Femur (tissue), 1 donor: ENCODE measurements at places on chromosomes 3 and 15.

- no peak for DNase-seq
Measured at GRCh38 chr15:25397100-25397499, 41.7 kb downstream of the UBE3A start.

GRCh38 chr3:128316481-128316891 is 150.2 kb downstream of the DNAJB8 start:
- DNase-seq = peak; percentile 34

- no peak for DNase-seq
Measured at GRCh38 chr3:42923606-42924005, 17.7 kb downstream of the ZNF662 start.

DNA sequence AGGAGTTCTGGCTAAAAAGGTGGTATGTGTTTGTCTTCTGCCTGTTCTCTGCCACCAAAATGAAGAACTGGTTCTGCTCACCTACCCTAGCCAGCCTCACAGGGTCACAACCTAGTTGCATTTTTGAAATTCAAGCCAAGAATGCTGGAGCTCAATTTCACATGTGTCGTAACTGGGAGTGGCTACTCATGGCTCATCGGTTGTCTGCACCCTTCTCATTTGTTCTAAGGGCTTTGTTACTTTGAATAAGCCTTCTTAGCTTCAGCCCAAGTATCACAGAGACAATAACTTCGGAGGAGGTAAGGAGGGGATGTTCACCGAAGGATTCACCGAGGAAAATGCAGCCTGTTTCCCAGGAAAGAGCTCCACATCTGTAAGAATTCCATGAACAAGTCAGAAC is 134.3 kb upstream of the RARB start:
- DNase-seq = no peak

- no peak for DNase-seq
Measured at GRCh38 chr3:24227635-24228034, 267.0 kb downstream of the THRB start.

- no peak for DNase-seq
Measured at GRCh38 chr3:185070491-185071286, 82.2 kb downstream of the C3orf70 start.

DNA sequence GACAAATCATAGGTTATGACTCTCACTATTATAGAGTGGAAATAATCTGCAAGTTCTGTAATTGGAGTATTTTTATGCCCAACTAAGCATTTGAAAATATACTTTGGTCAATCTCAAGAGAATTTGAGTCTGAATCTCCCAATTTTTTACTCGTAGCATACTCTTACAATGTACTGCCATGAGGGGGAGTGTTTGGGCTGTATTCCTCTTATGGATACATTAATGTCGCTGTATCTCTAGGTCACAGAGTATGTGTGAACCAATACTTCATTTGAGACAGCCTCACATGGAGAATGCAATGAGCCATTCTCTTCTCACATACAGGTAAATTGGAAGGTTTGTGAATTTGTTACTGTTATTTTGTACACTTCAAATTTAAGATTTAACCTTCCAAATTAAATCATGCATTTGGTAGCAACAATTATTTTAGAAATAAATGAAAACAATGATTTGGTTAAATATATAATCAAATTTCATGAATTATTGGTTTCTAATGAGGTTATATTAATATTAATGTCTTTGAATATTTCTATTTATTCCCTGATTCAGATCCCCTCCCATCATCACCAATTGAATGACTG is 5.5 kb upstream of the CD200 start:
- no peak for DNase-seq

DNA sequence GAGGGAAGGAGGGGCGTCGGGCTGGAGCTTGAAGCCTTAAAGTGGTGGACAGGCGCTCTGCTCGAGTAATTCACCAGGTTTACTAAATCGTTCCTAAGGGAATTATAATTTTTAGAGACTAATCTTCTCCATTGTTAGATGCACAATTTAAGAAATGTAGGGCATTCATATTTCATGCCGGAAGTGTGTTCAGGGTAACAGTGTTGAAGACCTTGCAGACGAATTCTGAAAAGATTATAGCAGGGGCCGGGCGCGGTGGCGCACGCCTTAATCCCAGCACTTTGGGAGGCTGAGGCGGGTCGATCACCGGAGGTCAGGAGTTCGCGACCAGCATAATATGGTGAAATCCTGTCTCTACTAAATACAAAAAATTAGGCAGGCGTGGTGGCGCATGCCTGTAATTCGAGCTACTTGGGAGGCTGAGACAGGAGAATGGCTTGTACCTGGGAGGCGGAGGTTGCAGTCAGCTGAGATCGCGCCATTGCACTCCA is 365 bp upstream of the GTF2A2 start:
- DNase-seq = peak; percentile 33

- DNase-seq = no peak
Measured at GRCh38 chr15:67382723-67383122, 128.1 kb downstream of the IQCH start.

DNA sequence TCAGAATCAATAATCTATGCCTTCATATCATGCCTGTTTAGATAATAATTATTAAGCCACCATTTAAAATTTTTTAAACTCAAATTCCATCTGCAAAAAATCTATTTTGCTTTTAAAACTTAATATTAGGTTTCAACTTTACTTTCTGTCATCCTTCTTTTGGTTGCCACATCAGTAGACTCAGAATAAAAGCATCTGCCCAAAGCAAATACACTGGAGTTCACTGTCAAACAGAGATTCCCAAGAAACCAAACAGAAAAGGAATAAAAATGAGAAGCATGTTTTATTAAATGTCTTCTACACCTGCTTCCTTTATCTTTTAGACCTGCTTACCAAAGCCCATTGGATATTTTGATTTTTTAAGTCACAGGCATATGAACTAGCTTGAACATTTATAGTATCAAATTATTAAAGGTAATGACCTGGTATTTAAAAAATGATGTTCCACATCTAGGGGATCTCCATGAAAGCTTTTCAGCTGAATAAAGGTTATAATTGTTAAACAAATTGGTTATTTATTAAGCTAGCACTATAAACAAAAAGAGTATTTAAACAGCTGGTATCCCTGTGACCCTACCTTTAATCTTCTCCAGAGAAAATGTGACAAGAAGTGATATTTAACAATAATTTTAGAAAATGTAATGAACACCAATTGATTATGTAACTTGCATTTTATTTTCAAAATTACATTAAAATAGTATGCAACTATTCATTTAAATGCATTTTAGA is 62.5 kb downstream of the ALCAM start:
- DNase-seq = no peak

DNA sequence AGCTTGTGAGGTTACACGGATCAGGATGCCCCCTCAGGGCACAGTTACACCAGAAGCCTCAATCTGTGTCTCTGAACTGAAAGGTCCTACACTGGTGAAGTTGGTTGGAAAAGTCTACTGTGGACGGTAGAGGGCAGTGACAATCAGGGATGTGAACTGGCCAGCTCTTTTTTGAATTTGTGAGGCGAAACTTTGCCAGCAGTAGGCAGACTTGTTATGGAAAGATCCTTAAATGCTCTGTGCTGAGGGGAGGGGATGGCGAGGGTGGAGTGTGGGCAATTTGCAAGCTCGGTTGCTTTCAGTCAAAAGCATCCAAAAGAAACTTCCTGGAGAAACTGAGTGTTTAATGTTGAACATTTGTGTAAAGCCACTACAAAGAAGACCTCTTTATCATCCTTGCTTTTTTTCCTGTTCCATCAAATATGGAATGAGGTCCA is 127.4 kb upstream of the ABHD17C start:
- DNase-seq = peak; percentile 80

DNA sequence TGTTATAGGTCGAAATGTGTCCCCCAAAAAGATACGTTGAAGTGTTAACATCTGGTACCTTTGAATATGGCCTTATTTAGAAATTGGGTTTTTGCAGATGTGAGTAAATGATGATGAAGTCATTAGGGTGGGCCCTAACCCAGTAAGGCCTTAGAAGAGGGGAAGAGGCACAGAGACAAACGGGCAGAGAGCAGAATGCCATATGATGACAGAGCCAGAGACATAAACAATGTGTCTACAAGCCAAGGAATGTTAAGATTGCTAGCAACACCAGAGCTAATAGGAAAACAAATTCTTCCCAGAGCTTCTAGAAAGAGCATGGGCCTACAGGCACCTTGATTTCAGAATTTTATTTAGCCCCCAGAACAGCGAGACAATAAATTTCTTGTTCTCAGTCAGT is 693.1 kb upstream of the NECTIN3 start:
- no peak for DNase-seq
